ENCODE measurements at places on chromosomes 5 and 9.

DNA sequence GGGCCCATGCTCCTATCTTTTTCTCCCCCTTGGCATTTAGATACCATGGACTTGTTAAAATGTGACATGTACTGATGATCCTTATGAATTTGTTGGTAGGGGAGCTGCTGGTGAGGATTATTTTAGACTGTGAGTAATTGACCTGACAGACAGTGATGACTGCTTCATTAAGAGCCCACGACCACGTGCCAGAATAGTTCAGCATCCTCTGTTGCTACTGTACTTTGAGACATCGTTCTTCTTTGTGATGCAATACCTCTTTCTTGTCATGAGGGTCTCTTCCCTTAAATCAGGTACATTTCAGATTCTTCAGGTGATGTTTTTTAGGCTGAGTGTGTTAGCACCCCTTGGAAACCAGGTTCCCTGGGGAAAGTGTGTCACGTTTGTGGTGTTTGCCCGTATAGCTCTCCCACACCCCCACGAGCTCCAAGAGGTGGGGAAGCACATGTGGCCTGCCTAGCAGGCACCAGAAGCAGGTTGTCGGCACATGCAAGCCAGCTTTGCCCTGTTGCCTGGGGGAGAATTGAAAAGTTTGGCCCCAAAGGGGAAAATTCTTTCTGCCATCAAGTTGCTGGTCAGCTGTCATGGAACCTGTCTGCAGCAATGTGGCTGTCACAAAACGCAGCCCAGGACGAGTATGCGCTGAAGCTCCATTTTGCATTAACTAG, 25.1 kb downstream of the QRFP start:
- DNase-seq, result no peak

DNA sequence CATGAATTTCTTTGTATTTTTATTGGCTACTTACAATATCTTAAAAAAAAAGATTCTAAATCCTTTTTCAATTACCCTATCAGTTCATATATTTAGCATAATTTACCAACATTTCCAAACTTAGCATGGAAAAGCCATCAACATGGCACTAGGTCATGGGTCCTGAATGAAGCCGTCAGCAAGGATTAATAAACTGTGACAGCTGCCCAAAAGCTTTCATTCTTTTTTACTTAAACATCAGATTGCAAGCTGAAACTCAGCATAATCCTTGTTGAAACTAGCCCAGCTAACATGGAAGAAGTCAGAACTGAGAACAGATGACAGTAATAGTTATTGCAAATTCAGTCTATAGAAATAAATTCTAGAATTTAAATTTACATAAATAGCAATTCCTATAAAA, 209.8 kb downstream of the ADAMTS6 start:
- DNase-seq, result no peak

- DNase-seq, result no peak
These were observed 238.6 kb downstream of the SLF1 start for GRCh38 chr5:94857111-94857510.

DNA sequence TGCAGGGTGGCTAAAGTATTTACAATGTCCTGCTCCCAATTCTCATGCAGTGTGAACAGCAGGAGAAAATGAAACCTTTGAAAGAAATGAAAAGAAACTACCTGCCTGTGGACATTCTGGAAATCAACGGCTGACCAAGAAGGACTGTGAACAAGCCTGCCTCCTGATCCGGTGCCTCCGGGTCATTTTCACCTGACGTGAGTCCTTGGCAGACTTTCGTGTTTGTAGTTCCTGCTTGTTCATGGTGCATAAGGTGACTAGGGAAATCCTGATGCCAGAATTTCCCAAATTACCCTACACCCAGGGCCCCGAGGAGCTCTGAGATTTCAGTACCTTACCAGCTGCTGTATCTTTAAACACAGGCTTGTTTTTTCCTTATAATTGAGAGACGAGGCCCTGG, 317.5 kb downstream of the TLE1 start:
- no peak for DNase-seq

- DNase-seq, result no peak
These were observed 71.0 kb downstream of the PGM5 start for GRCh38 chr9:68427216-68427977.
